ENCODE measurements at places on chromosomes 4 and X.

DNA sequence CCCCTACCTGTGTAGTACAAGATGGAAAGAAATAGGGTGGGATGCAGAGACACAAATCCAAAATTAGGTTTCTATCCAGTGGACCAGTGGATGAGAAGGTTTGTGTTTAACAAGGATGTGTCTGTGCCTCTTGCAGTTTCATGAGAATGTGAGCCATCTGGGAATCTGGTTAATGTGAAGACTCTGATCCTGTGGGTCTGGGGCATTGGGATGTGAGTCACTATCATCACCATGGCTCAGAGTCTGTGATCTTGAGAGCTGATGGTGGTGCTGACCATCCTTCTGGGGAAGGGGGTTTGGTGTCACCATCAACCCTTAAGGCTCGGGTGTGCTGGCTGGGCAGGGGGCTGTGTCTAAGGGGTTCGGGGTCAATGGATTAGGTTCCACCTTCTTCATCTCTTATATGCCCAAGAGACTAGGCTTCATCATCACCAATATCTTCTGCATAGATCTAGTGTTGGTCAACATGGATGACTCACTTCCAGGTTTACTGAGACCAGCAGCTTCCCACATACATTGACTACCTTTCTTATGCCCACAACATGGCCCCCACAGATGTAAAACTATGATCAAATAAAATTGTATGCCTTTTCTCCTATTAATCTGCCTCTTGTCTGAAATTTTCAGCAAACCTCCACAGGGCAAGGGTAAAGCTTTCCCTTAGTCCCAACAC is 65.7 kb upstream of the MID1 start:
- DNase-seq: no peak

DNA sequence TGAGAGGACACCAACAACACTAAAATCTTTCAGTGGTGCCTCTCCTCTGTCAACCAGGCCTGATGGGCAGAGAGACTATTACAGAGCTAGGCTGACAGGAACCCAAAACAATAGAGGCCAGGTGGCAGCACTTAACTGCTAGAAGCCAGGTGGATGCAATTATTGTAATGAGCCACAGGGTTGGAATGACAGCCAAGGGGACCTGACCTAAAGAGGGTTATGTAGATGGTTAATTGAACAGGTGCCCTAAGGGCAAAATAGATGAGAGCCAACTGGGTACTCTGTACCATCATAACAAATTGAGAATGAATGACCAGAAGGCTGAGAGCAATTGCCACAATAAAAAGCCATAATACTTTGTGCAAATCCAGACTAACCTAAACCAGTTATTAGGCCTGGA is 24.7 kb upstream of the FRAS1 start:
- no peak for DNase-seq

DNA sequence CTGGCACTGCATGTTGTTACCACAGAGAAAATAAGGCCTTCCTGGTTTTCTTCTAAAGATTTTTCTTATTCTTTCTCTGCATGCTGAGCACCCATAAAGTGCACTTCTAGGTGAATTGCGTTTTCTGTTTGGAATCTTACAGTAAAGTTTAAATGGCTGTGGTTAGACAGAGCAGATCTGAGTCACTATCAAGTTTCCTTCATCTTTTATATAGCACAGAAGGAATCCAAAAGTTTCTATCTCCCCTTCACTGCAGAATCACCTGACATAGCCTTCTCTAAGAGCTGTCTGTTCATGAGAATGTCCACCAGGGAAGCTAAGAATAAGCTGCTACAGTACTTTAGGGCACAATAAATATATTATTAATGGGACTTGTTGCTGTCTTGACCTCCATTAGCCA is 455.5 kb upstream of the FAM241A start:
- DNase-seq: no peak

DNA sequence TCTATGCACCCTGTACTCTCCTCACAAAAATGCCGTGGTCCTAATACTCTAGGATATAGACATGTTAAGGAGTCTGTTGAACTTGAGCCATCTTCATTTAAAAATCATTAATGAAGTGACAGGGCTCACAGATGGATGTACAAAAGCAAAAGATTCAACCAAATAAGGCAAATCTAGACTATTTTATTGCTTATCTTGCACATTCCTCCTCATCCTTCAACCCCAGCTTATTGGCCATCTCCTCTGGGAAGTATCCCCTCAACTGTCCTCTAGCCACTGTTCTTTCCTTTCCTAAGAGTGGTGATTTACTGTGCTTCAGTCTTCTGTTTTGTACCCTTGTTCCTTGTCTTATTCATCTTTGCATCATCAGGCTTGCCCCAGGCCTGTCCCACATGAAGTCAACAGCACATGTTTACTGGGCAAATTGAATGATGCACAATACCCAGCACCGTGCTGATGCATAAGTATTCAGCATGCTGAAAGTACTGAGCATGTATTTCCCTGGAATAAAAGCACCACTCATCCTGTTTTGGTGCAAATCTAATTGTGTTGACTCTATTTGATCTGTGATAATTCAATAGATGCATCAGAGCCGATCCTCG is 287.3 kb upstream of the CLNK start:
- no peak for DNase-seq

GRCh38 chrX:71665747-71666146 is 1.6 kb upstream of the LOC101059915 start:
- DNase-seq: no peak

GRCh38 chrX:22078117-22078516 is 46.0 kb downstream of the PHEX start:
- DNase-seq: no peak
